ENCODE measurements at places on chromosomes 7 and 10.

GRCh38 chr10:103716206-103717160, 138.9 kb downstream of the SH3PXD2A start:
- no peak for DNase-seq

- no peak for DNase-seq
These were observed 30.5 kb downstream of the IPMK start for GRCh38 chr10:58237014-58237834.

DNA sequence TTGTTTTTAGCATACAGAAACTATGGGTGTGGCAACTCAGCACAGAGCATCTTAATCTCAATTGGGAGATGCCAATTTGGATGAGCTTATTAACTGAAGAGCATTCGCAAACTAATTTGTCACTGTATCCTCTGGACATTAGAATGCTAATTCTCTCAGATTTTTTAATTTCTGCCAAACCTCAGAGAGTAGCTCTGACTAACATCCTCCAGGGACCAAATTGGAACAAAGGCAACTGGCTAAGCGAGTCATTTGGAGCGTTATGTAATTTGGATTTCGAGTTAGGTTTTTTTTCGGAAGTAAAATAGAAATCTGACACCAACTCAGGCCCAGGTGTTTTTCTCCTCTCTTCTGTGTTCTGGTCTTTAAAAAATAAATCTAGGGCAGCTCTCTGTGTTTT, 201.9 kb downstream of the BMPER start:
- DNase-seq: no peak

DNA sequence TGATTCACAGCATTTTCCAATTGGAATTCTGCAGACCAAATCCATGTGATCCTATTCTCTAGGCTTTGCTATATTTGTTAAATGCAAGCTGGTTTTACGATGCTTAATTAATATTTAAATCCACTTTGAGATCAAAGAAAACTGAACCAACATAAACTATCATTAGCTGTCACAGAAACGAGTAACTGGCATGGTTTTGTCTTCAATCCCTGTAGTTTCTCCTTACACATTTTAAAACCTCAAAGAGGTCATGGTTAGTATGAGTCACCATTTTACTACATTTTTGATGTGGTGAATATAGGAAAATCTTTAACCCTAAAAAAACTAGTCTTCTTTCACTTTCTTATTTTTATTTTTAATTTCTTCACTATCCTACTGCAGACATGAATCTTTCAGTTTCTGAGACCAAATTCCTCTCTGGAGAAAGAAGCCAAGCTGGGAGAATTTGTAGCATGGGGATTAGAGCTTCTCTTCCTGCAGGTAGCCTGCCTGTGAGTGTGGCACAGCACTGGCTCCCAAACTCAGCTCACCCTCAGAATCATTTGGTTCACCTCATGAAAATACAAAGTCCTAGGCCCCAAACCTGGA, 8.7 kb upstream of the LIPM start:
- peak; percentile 29 for DNase-seq

- DNase-seq: no peak
These were observed 205.1 kb upstream of the CXCL12 start for GRCh38 chr10:44589944-44590449.

DNA sequence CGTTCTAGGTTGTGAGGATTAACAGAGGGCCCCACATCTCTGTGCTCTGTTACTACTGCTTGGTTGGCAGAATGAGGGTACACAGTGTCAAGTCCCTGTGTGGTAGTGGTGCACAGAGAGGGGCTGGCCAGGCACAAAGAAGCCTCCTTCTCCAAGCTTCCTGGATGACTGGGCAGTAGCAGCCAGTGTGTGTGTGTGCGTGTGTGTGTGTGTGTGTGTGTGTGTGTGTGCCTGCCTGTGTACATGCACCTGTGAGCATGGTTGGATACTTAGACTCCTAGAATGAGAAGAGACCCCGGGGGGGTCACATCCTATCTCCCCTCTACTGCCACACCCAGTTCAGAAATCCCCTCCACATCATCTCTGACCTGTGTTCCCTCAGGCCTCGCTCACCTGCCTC, 146.7 kb upstream of the UNC5B start:
- DNase-seq: no peak

DNA sequence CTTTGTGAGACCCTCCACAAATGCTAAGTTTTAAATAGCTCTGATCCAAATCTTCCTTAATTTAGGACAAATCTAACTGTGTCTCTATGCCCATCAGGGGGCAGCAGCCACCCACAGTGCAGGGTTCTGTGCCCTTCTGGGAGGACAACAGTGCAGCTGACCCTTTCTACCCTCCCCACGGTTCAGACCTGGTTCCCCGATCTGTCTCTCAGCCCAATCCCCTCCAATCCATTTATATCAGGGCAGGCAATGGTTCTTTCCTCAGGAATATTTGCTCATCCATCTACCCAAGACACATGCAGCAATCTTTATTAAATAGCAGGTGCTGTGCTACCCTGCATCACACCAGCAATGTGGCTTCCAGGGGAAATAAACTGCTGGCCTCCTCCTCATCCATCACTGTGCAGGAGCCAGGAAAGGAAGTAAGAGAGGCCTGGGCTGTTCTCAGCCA, 4.0 kb upstream of the RBM28 start:
- no peak for DNase-seq

- no peak for DNase-seq
These were observed 14.8 kb upstream of the GSAP start for GRCh38 chr7:77430927-77431326.

DNA sequence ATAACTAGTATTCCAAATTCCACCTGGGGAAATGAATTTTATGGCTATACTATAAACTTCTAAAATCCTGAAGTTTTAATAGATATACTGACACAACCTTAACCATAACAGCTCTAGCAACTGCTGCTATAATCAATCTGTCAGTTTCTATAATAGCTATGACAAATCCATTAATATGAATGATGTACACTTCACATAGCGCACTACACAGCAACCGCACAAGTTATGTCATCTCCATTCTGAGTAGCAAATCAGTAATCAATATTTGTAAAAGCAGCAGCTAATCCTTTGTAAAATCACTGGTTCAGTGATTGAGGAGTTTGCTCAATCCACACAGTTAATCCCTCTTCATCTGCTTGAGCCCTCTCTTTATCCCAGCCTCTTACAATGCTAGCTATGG, 105.3 kb downstream of the SKAP2 start:
- no peak for DNase-seq

DNA sequence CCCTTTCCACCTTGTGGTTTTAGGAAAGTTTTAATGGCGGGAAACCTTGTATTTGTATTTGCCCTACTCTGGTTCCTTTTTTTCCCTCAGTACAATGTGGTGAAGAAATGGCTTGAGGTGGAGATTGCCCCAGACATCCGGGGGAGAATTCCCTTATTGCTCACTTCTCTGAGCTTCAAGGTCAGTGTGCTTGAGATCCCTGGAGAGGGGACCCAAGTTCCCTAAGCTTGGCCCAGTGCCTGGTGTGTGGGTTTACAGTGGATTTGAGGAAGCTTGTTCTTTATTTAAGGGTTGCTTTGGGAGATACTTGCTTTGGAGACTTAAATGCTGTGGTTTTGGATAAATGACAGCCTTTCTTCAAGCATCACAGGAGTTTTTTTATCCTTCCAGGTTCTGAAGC, 18.3 kb downstream of the CALHM2 start:
- DNase-seq: no peak

DNA sequence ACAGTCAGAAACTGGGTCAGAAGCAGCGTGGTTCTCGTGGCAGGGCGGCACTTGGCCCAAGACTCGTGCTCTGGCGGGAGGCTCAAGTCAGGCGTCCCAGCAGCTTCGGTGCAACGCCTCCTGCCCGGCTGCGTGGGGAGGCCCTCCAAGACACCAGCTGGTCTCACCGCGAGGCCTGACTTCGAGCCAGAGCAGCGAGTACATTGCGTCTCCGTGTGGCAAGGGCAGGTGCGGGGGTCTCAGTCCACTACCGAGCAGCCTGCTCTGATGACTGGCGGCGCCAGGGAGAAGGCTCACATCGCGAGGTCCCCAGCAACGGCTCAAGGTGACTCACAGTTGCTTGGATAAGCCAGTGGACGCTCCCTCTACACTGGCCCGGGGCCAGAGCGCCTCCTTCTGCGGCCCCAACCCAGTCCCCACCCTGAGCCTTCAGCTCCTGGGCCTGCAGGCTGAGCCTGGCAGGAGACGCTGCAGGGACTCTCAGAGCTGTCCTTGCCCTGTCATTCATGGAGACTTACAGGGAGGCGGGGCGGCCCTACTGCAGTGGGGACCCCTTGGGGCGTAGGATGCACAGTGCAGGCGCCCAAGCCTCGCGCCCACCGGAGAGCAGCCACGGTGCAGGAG, 41.9 kb upstream of the PRKAR1B start:
- no peak for DNase-seq

GRCh38 chr10:130354976-130355795, 219.0 kb downstream of the GLRX3 start:
- no peak for DNase-seq

DNA sequence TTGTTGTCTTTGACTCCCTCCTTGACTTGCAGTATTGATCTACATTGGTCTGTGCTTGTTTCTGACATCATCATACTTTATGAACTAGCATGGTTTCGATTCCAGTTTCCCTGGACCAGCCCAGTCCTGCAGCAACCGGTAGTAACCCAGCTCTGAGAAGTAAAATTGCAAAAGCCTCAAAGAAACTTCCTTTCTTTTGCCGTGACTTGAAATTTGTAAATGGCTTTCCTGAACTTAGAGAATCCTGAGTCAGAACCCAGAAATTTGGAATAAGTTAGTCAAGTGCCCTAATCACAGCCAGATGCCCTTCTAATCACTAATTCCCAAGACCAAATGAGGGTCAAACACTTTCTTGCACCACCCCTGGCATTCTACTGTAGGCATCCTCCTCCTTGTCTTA, 15.0 kb downstream of the TAS2R60 start:
- no peak for DNase-seq

DNA sequence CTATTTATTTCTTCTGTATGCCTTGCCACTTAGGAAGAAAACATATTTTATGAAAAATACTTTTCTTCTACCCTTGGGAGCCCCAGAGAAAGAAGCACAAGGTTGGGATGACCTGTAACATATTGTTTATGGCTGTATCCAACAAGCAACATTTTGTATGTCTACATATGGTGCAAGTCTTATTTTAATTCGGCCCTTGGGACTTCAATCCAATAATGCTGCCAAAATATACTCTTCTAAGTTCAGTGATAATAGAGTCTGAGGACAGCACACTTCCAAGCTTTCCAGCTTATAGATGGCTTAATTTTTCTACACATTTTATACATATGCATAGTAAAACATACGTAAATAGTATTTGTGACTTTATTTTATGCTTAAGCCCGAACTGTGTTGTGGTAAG, 318.5 kb upstream of the SEMA3A start:
- no peak for DNase-seq

Data from central memory CD4-positive, alpha-beta T cell (primary cell).